Left lobe of liver (tissue), 2 donors: ENCODE measurements at places on chromosomes 12 and 14. TPM values are rescaled to one million over a fixed set of nuclear protein-coding genes. Genes with fewer than 3 reads are reported as not detected.

Gene B4GALNT3
- total RNA-seq: 0.30 TPM

Gene NUAK1
- total RNA-seq: 3.4 TPM

GRCh38 chr14:103385152-103385928, at the start of gene MARK3:
Gene MARK3 (plus strand): TSS chr14:103385415. CDS start chr14:103386030, 615 bp downstream.
- peak; percentile 98 for DNase-seq

- no peak for DNase-seq
Measured at GRCh38 chr14:68682166-68683103, 110.4 kb downstream of the ZFP36L1 start.

DNA sequence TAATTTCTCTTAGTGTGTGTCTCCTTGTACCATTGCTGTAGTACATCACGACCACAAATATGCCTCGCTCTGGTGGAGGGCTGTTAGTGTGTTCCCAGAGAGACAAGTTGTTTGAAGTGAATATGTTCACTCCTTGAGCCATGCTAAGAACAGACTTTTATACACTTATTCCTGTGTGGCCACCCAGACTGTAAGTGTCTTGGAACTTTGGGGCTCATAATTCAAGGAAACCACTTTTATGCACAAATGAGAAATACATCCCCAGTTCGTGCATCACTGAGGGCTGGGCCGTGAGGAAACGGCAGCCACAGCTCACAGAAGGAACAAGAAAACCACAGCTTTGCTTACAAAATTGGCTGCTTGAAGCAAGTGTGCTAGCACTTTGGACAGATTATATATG, 362.2 kb upstream of the DDHD1 start:
- no peak for DNase-seq

- DNase-seq: peak; percentile 54
Measured at GRCh38 chr12:106954462-106955376, 988 bp upstream of the TMEM263 start.

- no peak for DNase-seq
Measured at GRCh38 chr14:41505491-41505890, 101.2 kb upstream of the LRFN5 start.

DNA sequence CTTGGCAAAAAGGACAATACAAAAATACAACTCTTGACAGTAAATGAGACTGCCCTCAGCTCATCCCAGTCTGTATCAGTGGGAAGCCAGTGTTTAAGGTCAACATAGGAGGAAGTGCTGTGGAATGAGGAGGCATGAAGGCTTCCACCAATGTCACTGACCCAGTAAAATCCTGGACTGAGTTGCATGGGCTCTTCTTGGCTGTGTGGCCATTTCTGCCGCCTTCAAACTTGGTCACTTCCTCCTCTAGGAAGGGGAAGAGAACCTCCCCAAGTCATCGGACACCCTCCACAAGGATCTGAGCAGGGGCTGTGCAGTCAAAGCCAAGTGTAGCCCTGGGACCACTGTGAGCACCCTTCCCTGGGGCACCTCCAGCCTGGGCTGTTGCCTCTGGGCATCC, 11.9 kb downstream of the GPR68 start:
- DNase-seq: no peak

DNA sequence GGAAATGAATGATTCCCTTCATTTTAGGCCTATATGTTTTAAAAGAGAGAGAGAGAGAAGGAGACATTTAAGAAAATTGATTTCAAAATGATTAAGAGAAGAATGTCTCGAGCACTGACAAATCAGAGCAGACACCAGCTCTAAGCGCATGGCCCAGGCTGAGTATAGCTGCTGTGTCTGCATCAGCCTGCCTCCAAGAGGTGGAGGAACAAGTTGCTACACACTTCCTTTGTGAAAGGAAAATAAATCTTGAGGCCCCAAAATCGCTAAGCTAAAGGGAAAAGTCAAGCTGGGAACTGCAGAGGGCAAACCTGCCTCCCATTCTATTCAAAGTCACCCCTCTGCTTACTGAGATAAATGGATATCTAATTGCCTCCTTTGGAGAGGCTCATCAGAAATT, 728.7 kb upstream of the TMEM132C start:
- DNase-seq: no peak
